ENCODE measurements at places on chromosomes 1 and 21.

GRCh38 chr21:18114810-18115209, 129.8 kb upstream of the CHODL start:
- DNase-seq, result no peak

DNA sequence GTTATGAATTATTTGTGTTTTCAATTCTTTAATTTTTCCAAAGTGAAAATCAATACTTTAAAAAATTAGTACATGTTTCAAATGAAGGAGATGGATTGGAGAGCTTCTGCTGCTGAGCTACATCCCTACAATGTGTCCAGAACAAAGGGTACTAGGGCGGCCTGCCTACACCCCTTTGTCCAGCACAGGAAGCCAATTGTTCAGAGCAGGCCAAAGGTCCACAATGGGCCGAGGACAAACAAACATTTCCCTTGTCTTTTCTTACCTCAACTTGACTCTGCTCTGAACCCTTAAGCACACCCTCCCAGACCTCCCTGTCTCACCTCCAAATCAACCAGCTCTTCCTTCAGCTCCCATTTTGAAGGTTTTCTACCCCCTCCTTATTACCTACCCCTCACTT, 39.4 kb upstream of the CAMK1G start:
- DNase-seq, result no peak

- no peak for DNase-seq
These were observed 117.2 kb downstream of the HHAT start for GRCh38 chr1:210445931-210446330.

DNA sequence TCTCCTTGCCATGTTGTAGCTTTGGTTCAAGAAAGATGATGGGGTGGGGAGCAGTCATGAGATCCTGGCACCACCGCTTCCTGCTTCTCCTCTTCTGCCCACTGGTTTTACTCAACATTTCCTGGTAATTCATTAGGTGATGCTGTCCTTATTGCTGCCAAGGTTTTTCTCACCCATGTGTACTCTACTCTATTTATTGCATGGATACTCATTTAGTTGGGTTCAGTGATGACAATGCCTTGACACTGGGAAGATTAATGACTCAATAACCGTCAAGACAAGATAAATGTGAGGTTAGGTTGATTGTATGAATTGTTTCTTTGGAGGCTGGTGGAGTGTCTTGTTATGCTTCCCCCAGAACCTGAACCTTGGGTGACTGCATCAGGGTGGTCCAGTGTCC, 484.2 kb downstream of the SIPA1L2 start:
- no peak for DNase-seq

DNA sequence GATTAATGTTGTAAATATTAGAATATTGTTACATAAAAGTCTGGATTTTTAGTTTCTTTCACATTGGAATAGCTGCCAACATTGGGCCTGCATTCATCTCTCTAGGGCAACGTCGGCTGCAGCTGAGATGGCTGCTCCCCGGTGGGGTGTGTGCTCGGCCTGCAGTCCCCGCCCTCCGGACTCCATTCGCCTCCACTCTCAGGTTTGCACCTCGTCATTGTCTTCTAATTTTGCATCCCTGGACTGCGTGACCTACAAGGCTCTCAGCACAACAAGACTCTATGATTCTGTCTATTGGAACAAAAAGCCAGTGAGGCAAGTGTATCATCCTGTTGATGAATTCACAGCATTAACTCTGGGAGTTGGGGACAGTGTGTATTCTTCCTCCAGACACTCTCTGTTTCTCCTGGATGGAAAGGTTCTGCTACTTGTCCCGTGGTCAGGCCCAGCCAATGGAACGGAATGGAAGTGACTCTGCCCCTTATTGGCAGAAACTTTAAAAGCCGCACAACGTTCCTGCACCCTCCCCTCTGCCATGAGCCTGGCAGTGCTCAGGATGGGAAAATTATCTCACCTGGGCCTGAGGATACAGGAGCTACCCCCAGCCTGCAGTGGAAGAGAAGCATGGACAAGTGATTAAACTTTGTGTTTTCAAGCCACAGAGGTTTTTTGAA, 105.0 kb upstream of the SAMD11 start:
- DNase-seq, result no peak

Data from activated CD8-positive, alpha-beta memory T cell treated with anti-CD3 and anti-CD28 coated beads for 1 hour (primary cell).